Lung microvascular endothelial cell (primary cell): ENCODE measurements at places on chromosomes 4 and X. TPM values are rescaled to one million over a fixed set of nuclear protein-coding genes. Genes with fewer than 3 reads are reported as not detected.
A peak's percentile ranks its signal among the peaks of the same experiment; 100 is the strongest.

GRCh38 chrX:41384051-41384705 lies 50.2 kb downstream of the DDX3X start:
- DNase-seq: peak; percentile 6

- DNase-seq: peak; percentile 79
Observed at GRCh38 chrX:23745786-23746185, 2.7 kb upstream of the ACOT9 start.

Gene ITIH6
- not detected in 2 replicates for total RNA-seq

DNA sequence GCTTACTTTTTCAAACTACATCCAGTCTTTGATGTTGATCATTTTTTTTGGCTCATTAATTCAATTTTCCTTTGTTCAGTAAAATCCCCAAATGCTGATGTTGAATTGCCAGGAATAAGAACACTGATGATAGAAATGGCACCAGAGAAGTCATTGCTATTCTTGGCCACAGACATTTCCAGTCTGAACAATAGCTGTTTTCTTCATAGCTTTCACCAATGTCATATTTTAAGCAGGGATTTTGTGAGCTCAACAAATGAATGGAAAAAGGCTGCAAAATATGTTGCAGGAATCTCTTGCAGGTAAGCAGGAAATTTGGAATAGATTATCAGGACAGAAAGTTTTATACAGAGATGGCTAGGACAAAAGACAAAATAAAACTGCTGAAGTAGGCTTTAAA lies 40.5 kb upstream of the GLRB start:
- peak; percentile 96 for DNase-seq

Gene DTHD1
- not detected in 2 replicates for total RNA-seq

DNA sequence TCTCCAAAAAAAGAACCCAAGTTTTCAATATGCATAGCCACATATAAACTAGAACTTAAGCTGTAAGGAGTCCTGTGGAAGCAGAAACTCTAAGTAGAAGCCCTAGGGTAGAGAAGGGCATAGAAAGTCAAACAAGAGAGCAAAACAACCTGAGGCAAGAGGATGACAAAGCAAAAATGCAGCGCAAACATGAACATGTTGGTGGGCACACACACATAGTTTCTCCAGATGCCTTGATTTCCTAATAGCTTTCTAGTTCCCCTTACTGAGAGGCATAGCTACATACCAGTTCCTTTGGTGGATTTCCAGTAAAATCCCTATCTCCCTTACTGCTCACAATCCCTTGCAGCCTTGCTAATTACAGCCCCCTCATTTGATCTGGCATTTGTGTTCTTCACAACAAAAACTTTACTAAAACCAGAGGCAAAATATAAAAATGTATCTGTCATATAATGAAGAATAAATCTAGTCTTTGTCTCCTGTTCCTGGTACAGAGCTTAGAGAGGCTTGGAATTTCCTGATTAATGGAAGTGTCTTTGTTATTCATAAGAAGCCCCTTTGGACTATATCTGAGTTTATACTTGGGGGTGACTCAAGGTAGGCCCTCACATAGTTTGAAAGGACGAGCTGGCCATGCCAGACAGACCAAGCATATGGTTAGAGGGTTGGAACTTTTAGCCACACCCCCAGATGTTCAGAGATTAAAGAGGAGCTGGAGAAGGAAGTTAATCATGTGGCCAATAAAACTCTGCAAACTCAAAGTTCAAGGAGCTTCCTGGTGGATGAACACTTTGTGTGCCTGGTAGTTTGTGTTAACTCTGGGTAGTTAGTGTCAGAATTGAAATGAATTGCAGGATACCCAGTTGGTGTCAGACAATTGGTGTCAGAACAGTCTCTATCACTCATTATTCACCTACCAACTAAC lies 52.7 kb upstream of the ZCCHC13 start:
- no peak for DNase-seq

- peak; percentile 55 for DNase-seq
Observed at GRCh38 chr4:168636506-168637196, 139.8 kb downstream of the PALLD start.

Gene ASB11
- total RNA-seq: not detected in 2 replicates

GRCh38 chr4:30396772-30397475 lies 323.2 kb upstream of the PCDH7 start:
- DNase-seq: peak; percentile 42

DNA sequence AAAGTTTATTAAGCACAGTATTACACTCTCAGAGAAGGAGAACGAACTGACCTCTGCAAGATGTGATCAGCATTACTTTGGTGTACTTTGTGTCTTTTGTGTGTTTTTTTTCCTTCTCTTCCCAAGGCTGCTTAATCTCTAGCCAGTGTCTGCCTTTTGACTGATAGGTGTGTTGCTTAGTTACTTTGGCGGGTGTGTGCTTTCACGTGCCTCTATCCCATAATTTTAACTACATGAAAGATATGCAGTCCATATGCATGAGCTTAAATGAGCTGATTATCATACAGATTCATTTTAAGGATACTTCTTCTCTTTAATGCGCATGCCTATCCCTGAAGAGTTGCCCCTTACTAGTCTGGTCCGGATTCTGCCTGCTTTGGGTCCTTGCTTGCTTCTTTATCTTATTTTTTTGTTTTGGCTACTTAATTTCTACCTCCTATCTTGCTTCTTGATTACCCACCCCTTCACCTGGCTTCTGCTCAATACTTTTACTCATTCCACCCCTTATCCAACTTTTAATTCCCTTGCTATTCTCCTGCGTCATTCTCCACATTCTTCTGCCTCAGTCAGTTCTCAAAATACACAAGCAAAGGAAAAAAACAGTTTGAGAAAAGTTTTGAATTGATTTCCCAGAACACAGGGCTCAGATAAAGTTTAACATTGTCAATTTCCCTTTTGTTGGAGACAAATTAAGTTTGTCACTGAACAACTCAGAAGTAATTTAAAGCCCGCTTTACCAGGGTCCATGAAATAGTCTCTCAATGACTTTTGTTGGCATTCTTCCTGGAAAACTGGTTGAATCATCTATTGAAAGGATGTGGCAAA lies 182.0 kb downstream of the TENT5D start:
- no peak for DNase-seq

Gene NXF2B
- total RNA-seq: not detected in 2 replicates

Gene SMIM14
- total RNA-seq: 12.6 and 17.7 TPM in 2 replicates
